ENCODE measurements at places on chromosomes 13 and 19.

DNA sequence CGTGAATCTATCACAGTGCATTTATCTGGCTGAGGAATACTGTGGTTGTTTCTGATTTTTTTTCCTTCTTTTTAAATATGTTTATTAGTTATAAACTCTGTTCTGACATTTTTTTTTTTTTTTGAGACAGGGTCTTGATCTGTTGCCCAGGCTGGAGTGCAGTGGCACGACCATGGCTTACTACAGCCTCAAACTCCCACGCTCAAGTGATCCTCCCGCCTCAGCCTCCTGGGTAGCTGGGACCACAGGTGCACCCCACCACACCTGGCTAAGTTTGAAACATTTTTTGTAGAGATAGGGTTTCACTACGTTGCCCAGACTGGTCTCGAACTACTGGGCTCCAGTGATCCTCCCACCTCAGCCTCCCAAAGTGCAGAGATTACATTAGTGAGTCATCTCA, 6.6 kb upstream of the NUMBL start:
- no peak for DNase-seq

DNA sequence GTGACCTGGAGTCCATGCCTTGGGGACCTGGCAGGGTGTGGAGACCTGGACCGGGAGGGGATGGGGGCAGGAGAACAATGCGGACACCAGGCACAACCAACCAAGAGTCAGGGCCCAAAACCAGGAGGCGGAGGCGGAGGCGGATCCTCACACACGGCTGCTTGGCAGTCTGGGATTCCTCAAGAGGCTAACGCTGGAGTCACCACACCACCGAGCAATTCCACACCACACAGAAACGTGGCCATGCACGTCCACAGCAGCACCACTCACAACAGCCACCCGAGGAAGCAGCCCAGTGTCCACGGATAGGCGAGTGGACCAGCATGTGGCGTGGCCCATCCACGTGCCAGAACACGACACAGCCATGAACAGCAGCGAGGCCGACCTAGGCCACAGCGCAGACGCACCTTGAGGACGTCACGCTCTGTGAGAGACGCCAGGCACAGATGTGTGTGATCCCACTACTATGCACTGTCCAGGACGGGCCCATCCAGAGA, 17.7 kb downstream of the SBNO2 start:
- DNase-seq: peak; percentile 73

- no peak for DNase-seq
Observed at GRCh38 chr13:107865318-107865575, 350.1 kb downstream of the LIG4 start.

GRCh38 chr19:55083004-55083850, 7.6 kb downstream of the EPS8L1 start:
- no peak for DNase-seq

DNA sequence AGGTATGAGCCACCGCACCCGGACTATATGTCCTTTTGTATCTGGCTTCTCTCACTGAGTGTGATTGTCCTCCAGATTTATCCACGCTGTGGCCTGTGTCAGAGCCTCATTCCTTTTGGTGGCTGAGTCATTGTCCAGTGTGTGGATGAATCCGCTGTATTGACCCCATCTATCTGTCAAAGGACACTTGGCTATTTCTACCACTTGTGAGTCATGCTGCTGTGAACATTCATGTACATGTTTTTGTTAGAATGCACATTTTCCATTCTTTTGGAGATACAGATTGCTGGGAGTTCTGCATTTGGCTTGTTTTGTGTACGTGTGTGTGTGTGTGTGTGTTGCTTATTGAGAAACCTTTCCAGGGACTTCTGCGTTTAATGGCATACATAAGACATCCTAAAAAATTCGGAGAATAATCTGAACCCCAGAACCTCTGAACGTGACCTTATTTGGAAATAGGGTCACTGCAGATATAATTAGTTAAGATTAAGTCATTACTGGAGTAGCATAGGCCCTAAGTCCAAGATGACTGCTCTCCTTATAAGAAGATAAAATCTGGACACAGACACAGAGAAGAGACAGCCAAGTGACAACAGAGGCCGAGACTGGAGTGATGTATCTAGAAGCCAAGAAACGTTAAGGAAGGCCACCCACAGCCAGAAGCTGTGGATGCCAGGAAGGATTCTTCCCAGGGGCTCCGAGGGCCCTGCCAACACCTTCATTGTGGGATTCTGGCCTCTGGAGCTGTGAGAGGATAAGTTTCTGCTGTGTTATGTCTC, 4.9 kb upstream of the GIPC3 start:
- DNase-seq: peak; percentile 92

DNA sequence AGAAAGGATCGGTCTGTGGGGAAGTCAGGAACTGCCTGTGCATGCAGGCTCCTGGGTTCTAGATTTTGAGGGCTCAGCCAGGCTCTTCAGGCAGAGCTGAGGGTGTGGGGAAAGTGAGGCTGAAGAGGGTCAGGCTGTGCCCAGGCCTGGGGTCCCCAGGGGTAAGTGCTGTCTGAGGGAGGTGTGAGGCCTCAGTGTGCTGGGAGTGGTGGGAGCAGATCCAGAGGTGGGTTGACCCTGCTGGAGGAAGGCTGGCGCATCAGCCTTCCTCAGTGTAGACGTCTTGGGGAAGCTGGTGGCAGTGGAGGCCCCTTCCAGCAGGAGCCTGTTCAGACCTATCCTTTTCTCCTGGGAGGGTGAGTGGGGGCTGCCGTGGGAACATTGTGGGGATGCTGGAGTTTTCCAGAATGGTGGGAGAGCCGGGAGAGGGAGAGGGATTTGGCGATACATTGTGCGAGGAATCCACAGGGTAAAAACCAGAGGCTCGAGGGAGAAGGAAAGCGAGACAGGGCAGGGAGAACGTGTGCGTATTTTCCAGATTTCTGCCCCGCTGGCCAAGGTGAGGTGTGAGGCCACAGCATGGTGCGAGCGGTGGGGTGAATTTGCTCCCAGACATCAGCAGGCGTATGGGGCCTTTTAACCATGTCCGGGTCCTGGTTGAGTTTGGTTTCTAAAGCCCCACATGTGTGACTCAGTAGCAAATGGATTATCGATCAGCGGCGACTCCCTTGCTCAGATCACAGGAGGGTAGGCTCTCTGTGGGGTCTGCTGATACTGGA, 237.7 kb downstream of the TEX29 start:
- no peak for DNase-seq
